ENCODE measurements at places on chromosomes 7 and 10.

DNA sequence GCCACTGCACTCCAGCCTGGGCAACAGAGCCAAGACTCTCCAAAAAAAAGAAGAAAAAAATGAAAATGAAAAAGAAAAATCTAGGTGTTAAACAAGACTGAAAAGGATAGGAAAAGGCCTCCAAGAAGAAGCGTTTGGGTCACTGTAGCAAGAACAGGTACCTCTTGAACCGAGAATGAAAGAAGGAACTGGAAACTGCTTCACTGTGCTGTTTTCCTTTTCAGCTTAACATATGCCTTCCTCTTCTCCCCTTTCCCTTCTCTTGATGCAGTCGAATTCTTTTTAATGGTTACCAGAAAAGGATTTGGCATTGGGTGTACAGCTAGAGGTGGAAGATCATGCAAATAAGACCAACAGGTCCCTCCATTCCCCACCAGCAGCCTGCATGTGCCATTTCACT is 28.1 kb downstream of the LRRC4 start:
- DNase-seq, result no peak

GRCh38 chr10:77274046-77274795 is 363.4 kb downstream of the KCNMA1 start:
- DNase-seq, result no peak

- no peak for DNase-seq
Measured at GRCh38 chr10:130177250-130177649, 41.1 kb downstream of the GLRX3 start.

DNA sequence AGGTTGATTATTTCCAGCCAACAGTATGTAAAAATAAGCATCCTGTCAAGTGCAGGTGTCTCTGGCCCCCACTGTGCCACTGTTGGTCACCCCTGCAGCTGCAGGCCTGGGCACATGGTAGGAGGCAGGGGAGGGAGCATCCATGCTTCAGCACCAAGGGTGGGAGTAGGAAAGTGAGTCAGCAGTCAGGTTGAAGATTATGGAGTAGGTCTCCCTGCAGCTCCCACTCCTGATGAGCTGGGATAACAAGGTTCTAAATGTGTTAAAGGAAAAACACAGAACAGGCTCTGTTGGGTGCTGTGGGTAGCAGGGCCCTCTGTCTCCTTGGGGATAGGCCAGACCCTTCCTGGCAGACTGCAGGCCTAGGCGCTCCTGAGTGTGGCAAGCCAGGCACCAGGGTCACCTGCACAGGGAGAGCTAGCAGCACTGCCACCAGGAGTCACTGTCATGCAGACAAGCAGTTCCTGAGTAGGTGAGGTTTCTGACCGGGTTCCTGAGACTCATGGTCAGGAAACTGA is 59.3 kb downstream of the NUDCD3 start:
- no peak for DNase-seq

- DNase-seq, result no peak
Measured at GRCh38 chr10:97633921-97634320, 621 bp upstream of the MORN4 start.

- DNase-seq, result no peak
Measured at GRCh38 chr7:112414855-112415490, 35.3 kb upstream of the IFRD1 start.

GRCh38 chr7:19648791-19649190 is 60.0 kb downstream of the POLR1F start:
- DNase-seq, result no peak

- DNase-seq, result no peak
Measured at GRCh38 chr10:23381298-23382040, 36.9 kb upstream of the C10orf67 start.

DNA sequence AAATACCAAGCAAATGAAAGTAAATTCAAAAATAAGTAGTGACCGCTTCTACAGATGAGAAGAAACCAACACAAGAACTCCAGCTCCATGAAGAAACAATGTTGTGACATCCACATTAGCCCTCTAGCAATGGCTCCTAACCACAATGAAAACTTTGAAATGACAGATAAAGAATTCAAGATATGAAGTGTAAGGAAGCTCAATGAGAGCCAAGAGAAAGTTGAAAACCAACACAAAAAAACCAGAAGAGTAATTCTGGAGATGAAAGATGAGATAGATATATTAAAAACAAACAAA is 68.2 kb upstream of the DDC start:
- DNase-seq, result no peak

GRCh38 chr10:75367021-75367487 is 34.5 kb downstream of the ZNF503 start:
- no peak for DNase-seq

GRCh38 chr7:28224675-28225074 is 44.1 kb upstream of the JAZF1 start:
- DNase-seq, result no peak

- no peak for DNase-seq
Measured at GRCh38 chr10:92688927-92689662, 660 bp upstream of the HHEX start.

- DNase-seq, result no peak
Measured at GRCh38 chr10:123796736-123797135, 94.9 kb downstream of the CPXM2 start.

DNA sequence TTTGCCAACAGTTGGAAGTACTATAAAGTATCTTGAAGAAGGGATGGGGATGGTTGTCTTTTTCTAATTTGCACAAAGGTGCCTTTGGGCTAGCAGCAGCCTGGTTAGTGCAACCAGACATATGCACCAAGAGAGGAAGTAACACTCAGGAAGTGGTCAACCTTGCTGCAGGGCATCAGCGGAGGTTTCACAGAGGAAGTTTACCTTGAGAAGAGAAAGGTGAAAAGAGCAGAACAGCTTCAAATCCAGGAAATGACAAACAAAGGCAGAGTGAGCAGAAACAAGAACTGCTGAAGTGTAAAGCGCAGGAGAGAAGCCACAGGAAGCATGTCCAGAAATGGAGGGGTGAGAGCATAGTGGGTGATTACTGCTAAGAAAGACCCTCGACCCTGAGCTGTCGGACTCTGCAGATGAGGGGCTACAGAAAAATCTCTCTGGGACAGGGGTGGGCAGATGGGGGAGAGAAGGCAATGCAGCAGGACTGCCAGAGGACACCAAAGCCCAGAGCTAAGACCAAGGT is 66.9 kb downstream of the STK17A start:
- DNase-seq, result no peak

GRCh38 chr10:124020981-124021815 is 72.2 kb downstream of the CHST15 start:
- no peak for DNase-seq

GRCh38 chr10:89256340-89256739 is 4.8 kb upstream of the LIPA start:
- no peak for DNase-seq

- DNase-seq, result no peak
Measured at GRCh38 chr7:117077658-117078057, 124.4 kb downstream of the ST7 start.

DNA sequence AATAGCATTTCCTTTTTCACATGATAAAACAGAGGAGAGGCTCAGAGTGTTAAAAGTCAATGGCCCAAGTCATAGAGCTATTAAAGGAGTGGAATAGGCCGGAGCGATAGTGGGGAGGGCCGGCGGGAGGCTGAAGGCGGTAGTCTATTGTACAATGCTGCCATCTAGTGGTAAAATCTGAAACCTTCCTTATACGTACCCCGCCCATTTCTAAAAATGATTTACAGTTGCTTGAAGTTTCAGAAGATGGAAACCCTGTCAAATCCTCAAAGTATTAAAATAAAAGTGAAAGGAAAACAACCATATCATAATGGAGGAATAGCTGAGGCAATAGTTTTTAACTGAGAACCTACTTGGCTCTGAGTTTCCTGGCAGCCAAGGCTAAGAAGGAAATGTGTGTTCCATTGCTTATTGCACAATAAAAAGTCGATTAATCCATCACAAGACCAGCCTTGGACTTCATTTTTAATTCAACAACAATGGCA is 209.1 kb downstream of the CCSER2 start:
- no peak for DNase-seq

DNA sequence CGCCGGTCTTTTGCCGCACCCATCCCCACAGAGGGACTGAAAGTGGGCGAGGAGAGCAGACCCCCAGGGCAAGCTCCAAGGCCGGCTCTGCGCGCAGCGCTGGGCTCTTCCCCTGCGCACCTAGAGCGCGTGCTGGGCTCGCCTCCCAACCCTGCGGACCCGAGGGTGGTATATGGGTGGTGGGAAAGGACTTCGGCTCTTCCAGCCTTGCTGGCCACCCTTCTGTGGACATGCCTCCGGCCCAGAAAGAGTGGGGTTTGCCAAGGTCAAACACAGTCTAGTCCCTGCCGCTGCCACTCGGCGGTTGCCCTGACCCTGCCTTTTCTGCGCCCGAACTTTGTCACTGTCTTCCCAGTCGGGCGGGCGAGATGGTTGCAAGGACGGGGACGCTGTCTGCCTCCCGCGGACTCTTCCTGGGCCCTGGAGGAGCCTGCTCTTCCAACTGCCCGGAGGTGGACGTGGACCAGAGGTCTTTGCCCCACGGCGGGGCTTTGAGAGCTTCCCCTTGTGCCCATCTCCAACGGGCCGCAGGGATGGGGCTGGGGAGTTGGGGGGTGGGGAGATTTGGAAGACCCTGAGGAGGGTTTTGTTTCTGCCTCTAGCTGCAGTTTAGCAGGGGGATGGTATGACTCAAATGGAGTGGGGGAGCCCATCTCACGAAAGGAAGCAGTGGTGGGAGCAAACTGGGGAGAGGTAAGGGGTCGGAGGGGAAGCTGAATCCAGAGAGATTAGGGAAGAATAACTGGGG is 1.5 kb downstream of the ADCY1 start:
- no peak for DNase-seq

- DNase-seq, result no peak
Measured at GRCh38 chr7:33774762-33775523, 130.4 kb upstream of the BMPER start.
